Fibroblast of skin of right quadriceps (primary cell): ENCODE measurements at places on chromosomes 3 and 15.

- DNase-seq, result no peak
These were observed 250.4 kb upstream of the C2CD4B start for GRCh38 chr15:62415498-62415897.

DNA sequence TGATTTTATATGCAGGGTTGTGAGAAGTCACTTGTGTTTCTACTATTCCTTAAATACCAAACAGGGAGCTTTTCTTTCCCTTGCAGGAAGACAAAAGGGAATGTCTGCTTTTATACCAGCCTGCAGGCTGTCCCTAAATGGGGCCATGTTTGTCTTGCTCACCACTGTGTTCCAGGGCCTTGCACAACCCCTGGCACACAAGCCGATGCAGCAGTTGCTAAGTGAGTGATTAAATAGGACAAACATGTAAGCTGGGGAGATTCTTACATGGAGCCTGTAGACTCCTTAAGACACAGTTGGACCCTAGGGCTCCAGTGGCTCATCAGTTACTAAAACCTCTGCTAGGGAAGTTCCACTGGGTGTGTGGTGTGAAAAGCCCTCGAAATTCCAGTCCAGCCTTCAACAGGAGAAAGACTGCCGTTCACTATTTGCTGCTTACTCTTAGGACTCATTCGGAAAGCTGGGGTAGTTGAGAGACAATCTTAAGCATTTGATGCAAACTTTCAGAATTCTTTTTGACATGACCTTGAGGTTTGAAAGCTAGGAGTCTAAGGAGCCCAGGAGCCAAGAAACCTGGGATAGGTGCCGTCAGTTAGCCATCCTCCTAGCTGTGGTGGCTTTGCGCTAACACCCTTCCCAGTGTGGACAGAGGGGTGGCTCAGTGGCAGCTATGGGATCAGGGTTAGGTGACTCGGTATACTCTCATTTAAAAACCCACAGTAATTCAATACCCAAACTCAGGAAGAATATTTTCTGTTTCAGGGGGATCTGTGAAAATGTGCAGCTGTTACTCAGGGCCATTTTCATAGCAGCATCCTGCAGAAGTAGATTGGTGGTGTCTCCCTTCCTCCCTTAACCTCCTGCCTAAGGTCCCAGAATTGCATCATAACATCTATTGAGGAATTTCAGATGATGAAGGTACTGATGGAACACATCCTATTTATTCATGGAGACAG lies 39.1 kb downstream of the SYNM start:
- peak; percentile 11 for DNase-seq

- no peak for DNase-seq
These were observed 26.9 kb upstream of the GOLGA8B start for GRCh38 chr15:34610354-34610753.

DNA sequence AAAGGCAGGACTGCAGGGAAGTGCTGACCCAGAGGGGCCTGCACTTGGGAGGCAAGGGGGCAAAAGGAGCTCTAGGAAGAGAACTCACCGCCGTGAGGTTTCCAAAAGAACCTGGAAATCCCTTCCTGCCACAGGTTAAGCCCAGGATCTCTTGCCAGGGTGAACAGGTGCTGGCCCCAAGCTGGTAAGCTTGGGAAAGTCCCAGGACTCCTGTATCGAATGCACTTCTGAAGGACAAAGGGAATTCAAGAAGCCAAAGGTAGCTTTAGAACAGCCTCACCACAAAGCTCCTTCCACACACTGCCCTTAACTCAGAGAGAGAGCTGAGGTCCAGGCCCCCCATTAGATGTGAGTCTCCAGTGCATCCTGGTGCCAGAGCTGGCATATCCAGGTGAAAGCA lies 11.9 kb upstream of the SKIC8 start:
- no peak for DNase-seq

- no peak for DNase-seq
These were observed 427 bp downstream of the MBD4 start for GRCh38 chr3:129439226-129439816.

DNA sequence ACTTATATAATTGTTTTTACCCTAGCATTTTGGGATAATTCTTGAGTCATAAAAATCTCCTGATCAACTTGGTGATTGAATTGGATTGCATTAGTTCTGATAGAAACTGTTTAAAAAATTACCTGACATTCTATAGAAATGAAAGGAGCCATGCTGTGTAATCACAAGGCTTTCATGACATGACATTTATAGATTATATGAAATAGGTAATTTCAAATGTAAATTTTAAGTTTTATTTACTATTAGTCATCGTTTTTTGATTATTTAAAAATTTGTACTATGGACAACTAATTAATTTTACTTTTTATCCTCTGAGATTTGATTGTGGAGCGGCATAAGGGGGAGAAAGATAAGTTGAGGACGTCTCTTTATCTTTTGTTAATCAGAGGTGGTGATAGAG lies 12.3 kb upstream of the CHD2 start:
- no peak for DNase-seq

DNA sequence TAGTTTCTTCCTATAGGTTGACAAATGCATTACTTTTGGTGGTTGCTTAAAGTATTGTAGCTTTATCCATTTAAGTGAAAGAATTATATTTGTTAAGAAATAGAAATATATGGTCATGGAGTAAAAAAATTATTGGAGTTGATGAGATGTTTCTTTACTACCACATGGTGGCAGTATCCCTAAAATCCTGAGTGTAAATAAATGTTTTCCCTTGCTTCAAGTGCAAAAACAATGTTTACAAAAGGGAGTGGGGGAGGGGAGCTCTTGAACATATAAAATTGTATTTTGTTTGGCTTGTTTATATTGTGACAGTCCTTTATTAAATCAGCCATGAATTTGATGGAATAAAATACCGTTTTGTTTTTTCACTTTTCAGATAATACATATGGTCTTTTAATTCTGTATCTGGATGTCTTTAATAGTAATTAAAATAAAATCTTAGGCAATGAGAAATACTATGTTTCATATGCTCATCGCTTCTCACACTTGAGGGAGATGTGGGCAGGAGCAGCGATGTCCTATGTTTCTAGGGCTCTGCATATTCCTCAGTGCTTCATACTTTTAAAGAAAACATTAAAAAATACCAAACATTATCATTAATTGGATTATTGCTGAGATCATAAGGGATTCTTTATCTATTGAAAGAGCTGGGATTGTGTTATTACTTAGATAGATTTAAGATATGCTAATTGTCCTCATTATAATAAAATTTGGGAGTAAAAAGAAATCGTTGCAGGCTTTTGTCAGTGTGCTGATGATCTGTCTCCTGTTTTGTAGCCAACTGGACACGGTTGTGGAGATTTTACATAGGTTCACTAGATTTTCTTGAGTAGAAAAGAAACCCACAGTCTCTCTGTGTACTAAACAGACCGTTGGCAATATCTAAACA lies 349.7 kb downstream of the TUSC7 start:
- DNase-seq, result peak; percentile 34

GRCh38 chr3:142947352-142947751 lies 16.1 kb downstream of the PAQR9 start:
- DNase-seq, result no peak

GRCh38 chr3:24614359-24614758 lies 119.7 kb upstream of the THRB start:
- DNase-seq, result peak; percentile 21

DNA sequence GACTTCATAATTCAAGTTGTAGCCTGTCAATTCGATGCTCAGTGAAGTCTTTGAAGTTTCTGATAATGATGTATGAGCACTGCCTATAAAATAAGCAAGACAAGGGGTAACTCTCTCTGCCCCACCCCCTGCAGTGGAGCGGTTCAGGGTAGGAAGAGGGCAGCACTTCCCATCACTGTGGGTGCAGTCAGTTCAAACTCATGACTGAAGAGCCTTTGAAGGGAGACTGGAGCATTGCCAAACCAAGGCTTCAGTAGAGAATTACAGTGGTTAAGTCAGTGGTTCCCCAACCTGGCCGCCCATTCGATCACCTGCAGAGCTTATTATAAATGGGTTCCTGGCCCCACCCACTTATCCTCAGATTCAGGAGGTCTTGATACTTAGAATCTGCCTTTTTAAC lies 190.6 kb downstream of the SHQ1 start:
- no peak for DNase-seq

- DNase-seq, result no peak
These were observed 237.7 kb downstream of the SUCLG2 start for GRCh38 chr3:67416703-67417102.

DNA sequence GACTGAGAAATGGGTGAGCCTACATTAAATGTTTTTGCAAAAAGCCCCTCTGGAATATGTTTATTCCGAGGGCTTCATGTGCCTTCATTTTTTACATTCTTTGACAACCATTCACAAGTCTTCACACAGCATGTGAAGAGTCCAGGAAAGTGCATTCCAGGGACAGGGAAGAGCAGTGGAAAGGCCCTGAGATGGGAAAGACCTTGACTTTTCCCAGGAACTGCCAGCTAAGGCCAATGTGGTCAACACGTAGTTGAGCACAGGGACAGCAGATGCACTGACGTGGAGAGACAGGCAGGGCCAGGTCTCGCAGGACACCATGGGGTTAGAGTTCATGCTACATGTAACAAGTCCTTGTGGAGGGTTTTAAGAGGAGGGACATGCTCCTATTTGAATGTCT lies 21.7 kb downstream of the SSR3 start:
- DNase-seq, result no peak

DNA sequence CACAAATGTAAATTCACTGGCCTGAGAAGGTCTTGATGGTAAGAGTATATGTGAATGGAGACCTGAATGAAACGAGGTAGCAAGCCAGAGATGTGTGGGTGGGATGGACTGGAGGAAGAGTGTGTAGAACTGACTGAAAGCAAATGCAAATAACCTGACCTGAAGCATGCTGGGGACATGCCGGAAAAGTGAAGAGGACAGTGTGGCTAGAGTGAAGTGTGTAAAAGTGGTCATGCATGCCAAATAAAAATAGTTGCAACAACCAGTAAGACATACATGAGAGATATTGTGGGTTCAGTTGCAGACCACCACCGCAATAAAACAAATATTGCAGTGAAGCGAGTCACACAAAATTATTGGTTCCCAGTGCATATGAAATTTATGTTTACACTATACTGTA lies 82.3 kb downstream of the LPP start:
- DNase-seq, result no peak

- DNase-seq, result no peak
These were observed 48.6 kb downstream of the CFAP92 start for GRCh38 chr3:128945041-128945877.

- DNase-seq, result no peak
These were observed 2.0 kb downstream of the GMNC start for GRCh38 chr3:190860521-190860920.

GRCh38 chr15:40952301-40952900 lies 870 bp upstream of the CHAC1 start:
- DNase-seq, result no peak

DNA sequence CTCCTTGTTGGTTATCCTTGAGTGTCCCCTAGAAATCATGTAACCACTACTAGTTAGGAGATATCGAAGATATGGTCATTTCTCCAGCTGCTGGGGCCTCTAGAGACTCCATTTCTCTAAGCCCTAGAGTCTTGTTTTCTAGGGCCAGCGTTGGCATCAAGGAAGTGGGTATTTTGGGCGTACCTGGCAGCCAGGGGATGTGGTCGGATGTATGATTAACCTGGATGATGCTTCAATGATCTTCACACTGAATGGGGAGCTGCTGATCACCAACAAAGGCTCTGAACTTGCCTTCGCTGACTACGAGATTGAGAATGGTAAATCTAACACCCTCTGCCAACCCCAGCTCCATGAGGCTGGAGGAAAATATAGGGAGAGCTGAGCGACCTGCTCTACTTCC lies 325.5 kb downstream of the RYR3 start:
- no peak for DNase-seq

- DNase-seq, result no peak
These were observed 30.2 kb downstream of the NPTN start for GRCh38 chr15:73602992-73603391.

- peak; percentile 41 for DNase-seq
These were observed 21.9 kb upstream of the SQOR start for GRCh38 chr15:45612790-45613415.

DNA sequence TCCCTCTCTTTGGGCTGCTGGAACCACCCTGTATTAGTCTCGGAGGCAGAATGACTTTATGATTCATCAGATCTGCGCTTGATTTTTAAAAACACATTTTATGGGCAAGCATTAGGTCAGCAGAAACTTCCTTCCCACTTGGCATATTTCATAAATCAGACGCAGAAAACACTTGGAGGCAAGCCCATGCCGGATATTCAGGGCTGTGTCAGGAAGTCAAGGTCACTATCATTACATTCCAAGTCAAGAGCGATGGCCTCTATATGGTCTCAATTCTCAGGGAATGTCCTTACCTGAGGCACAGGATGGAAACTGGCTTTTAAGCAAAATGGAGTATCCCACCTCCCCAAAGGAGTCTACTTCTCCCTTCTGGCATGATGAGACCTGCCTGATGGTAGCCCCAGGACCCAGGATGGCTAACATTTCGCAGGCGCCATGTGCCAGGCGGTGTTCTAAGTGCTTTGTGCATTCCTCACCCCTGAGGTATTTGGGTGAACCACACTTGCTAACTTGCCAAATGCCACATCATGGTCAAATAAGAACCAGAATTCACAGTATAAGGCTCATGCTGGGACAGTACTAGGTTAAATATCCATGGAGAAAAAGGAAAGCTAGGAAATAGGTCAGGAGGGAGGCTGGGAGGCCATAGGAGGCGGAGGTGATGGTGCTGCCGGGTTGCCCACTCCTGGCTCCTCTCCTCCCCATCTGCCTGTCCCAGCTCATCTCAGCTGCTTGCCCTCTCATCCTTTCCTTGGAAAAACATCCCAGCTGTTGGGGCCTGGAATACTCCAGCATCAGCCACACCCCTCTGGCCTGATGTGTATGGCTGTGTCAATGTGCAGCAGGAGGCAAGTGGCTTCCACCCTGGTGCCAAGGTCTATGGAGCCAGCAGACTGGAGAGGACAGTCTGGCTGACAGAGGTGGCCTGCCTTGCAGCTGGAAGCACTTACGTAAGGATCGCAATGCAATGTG lies 18.8 kb downstream of the BCL2L10 start:
- DNase-seq, result peak; percentile 94

- peak; percentile 84 for DNase-seq
These were observed 75.6 kb downstream of the MCTP2 start for GRCh38 chr15:94306700-94307650.

DNA sequence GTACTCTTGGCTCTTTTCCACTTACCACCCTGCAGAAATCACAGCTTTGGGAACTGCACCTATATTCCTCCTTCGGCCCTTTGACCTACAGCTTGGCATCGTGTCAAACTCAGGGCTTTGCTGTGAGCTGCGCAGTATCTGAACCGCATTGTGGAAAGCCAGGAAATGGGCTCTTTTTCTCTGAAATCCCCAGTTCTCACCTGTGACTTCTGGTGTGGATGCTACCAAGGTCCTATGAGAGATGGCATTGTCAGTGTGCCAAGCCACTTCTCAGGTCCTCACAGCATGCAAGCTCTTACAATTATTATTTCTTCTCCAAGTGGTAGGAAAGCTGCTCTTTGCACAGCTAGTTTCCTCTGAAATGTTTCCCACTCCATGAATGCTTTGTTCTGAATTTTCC lies 450.6 kb upstream of the TBL1XR1 start:
- DNase-seq, result no peak

- no peak for DNase-seq
These were observed 244.2 kb upstream of the SLITRK3 start for GRCh38 chr3:165440380-165440779.

- peak; percentile 26 for DNase-seq
These were observed 105.0 kb downstream of the SSR3 start for GRCh38 chr3:156449710-156450574.
